Heart left ventricle (tissue), 16 donors: ENCODE measurements at places on chromosomes 5 and 9. TPM values are rescaled to one million over a fixed set of nuclear protein-coding genes. Genes with fewer than 3 reads are reported as not detected.

- H3K27me3 ChIP-seq = no peaks in the 10 kb centered on the region
- no peak for DNase-seq
- peak overlapping the region; percentile 76 for H3K27ac ChIP-seq
- no peaks in the 10 kb centered on the region for H3K36me3 ChIP-seq
- peak overlapping the region; percentile 41 for H3K4me3 ChIP-seq
- H3K4me1 ChIP-seq = peaks cover 79% of the 10 kb centered on the region
Observed at GRCh38 chr5:72507907-72508238, 663 bp upstream of the ZNF366 start.

GRCh38 chr5:56669534-56670483 is 145.5 kb upstream of the MAP3K1 start:
- no peak overlapping the region for H3K4me3 ChIP-seq
- H3K36me3 ChIP-seq = no peaks in the 10 kb centered on the region
- DNase-seq = no peak
- H3K27ac ChIP-seq = peak overlapping the region; percentile 90
- no peaks in the 10 kb centered on the region for H3K27me3 ChIP-seq
- H3K4me1 ChIP-seq = no peaks in the 10 kb centered on the region

- H3K27me3 ChIP-seq = peaks cover 91% of the 10 kb centered on the region
- H3K4me3 ChIP-seq = peak overlapping the region; percentile 38
- H3K4me1 ChIP-seq = peaks cover 12% of the 10 kb centered on the region
- DNase-seq = peak; percentile 39
- H3K36me3 ChIP-seq = no peaks in the 10 kb centered on the region
Observed at GRCh38 chr9:21965401-21965951, 28.7 kb downstream of the CDKN2A start.

DNA sequence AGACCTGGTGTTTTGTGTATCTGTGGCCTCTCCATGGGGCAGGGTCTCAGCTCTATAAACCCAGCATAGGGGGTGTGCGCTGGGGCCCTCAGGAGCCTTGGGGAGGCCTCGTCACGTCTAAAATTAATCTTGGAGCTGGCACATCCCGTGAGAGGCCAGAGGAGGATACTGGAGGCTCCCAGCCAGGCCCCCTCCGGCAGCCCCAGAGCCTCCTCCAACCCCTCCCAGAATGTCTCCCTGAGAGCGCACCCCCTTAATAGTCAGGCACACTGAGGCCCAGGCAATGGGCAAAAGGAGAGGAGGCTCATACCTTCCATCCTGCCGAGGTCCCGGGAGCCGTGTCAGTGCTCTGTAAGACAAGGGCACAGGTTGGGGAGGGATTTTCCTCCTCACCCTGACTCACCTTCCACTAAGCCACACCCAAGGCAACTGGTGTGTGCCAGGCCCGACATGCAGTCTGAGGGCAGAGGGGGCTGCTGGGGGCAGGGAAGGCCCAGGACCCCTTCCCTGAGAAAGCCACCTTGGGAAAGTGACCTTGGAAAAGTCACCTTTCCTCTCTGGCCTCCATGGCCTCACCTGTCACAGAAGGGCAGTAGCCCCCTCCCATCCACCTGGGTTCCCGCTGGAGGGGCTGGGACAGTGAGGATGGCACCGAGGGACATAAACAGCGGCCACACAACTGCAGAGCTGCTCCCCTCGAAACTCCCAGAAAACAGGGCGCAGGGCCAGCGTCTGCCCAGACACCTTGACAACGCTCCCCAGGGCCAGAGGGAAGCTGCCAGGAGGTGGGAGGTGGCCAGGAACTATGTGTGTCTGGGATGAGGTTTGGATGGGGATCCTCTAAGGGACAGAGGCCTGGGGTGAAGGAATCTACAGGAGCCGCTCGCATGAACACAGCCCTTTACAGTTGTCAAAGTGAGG is 2.9 kb downstream of the AK1 start:
- DNase-seq = peak; percentile 37
- H3K27me3 ChIP-seq = no peaks in the 10 kb centered on the region
- H3K27ac ChIP-seq = peak overlapping the region; percentile 76
- H3K4me3 ChIP-seq = no peak overlapping the region

Gene WNK2
- 186 TPM for total RNA-seq
